Temporal lobe (tissue), 4 donors: ENCODE measurements at places on chromosomes 11 and 22. TPM values are rescaled to one million over a fixed set of nuclear protein-coding genes. Genes with fewer than 3 reads are reported as not detected.

Gene PPP1CA
- 46.0 TPM for total RNA-seq

Gene RAB38
- 0.74 TPM for total RNA-seq

Gene NUP98
- total RNA-seq: 56.3 TPM

Gene AKIP1
- 19.7 TPM for total RNA-seq

Gene IGLL1
- total RNA-seq: not detected

Gene PKNOX2
- total RNA-seq: 5.4 TPM

Gene SHANK2
- 41.6 TPM for total RNA-seq

Gene PHOX2A
- total RNA-seq: not detected

Gene NCR3LG1
- 11.8 TPM for total RNA-seq

Gene ADAMTS15
- total RNA-seq: 2.5 TPM

Gene CAVIN3
- total RNA-seq: 2.7 TPM

Gene RTL10
- total RNA-seq: 8.1 TPM

Gene ZNF280A
- not detected for total RNA-seq

Gene POLD4
- total RNA-seq: 1.5 TPM

Gene CRYBB2
- 0.25 TPM for total RNA-seq

Gene BIRC3
- 0.74 TPM for total RNA-seq

Gene TCF20
- total RNA-seq: 45.5 TPM

Gene MPZL3
- total RNA-seq: 0.74 TPM

Gene MIAT
- total RNA-seq: 87.3 TPM

Gene TEAD1
- 22.1 TPM for total RNA-seq

Gene FREY1
- 0.25 TPM for total RNA-seq

Gene MS4A12
- total RNA-seq: not detected

Gene FHIP1B
- 16.2 TPM for total RNA-seq

Gene MMP7
- 0.25 TPM for total RNA-seq

Gene PATE2
- total RNA-seq: 0.25 TPM

Gene KCNK4
- 1.5 TPM for total RNA-seq

Gene DERL3
- 0.49 TPM for total RNA-seq

Gene SLC22A8
- 2.2 TPM for total RNA-seq

Gene OOSP4A
- not detected for total RNA-seq

Gene SCGB2A2
- not detected for total RNA-seq

Gene SLC5A4
- total RNA-seq: under 0.01 TPM

Gene NNMT
- total RNA-seq: not detected

Gene CYTH4
- 0.98 TPM for total RNA-seq

Gene VWCE
- 1.5 TPM for total RNA-seq

Gene CHRDL2
- total RNA-seq: 0.25 TPM

Gene PRODH
- 0.74 TPM for total RNA-seq

Gene NTM
- 125 TPM for total RNA-seq

Gene INPP5J
- 2.5 TPM for total RNA-seq

Gene KIAA1671
- total RNA-seq: 7.4 TPM

Gene NXPE2
- 0.49 TPM for total RNA-seq

Gene B4GAT1
- 56.3 TPM for total RNA-seq

Gene CNGA4
- total RNA-seq: 0.25 TPM

Gene DNAL4
- 17.7 TPM for total RNA-seq

Gene C11orf42
- not detected for total RNA-seq

Gene SMTNL1
- total RNA-seq: not detected

Gene GRAMD1B
- total RNA-seq: 41.8 TPM
